CD4-positive, alpha-beta T cell treated with Interleukin-21 for 1 hour (primary cell): ENCODE measurements at places on chromosomes 1 and 21.

DNA sequence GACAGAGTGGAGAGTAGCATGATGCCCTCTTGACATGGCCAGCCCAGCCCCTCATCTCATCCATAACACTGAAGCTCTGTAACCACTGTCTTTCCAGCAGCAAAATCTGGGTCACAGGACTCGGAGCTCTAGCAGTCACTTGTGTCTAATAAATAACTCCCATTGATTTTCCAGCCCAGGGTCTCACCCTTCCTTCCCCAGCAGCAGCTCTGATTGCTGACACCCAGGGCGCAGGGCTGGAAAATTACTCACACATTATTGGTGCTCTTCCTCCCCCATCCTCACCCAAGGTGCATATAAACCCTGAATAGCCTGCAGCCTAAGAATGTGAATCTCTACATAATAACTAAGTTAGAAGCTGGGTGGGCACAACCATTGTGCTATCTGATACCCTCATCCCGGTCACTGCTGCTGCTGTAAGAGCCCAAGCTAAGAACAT is 21.1 kb upstream of the OR10J5 start:
- DNase-seq = no peak

DNA sequence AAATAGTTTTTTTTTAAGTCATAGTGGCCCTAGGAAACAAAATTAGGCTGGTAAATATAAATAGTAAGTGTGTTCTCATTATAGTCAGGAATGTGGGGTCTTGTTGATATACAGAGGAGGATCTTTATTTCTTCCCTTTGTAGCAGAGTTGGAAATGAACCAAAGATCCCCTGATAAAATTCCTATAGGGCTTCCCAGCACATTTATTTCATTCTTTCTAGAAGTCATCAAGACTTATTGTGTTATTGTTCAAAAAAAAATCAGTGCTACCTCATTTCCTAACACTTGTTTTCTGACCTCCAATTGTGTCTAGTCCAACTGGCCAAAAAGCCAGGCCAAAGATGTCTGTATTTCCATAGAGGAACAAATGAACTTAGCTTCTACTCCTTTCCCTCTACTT is 7.6 kb upstream of the PLEKHO1 start:
- no peak for DNase-seq

- no peak for DNase-seq
These were observed 27.2 kb upstream of the CLIC4 start for GRCh38 chr1:24717887-24718650.

DNA sequence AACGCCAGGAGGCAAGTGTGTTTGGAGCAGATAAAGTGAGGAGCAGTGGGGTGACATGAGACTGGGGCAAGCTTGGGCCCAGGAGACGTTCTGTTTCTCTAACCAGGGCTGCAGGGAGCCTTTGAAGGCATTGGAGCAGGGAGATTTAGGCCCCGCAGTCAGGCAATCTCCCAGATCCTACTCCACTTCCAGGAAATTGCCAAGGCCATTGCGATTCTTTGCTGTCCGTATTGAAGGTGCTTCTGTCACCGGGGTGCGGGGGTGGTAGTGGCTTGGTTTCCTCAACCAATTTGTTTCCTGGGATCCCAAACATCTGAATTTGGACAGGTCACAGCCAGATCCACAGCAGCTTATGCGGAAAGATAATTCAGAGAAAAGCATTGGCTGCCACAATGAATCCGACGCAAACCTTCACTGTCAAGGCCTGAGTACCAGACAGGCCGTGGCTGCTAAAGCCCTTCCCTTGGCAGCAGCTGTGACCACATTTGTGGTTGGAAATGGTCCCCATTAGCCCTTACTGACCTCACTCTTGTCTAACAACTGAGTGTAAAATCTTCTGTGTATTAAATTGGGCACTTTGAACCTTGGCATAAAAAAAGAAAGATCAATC is 385.6 kb downstream of the PTPRU start:
- no peak for DNase-seq

GRCh38 chr1:80535466-80535865 is 1265.3 kb upstream of the ADGRL2 start:
- no peak for DNase-seq

DNA sequence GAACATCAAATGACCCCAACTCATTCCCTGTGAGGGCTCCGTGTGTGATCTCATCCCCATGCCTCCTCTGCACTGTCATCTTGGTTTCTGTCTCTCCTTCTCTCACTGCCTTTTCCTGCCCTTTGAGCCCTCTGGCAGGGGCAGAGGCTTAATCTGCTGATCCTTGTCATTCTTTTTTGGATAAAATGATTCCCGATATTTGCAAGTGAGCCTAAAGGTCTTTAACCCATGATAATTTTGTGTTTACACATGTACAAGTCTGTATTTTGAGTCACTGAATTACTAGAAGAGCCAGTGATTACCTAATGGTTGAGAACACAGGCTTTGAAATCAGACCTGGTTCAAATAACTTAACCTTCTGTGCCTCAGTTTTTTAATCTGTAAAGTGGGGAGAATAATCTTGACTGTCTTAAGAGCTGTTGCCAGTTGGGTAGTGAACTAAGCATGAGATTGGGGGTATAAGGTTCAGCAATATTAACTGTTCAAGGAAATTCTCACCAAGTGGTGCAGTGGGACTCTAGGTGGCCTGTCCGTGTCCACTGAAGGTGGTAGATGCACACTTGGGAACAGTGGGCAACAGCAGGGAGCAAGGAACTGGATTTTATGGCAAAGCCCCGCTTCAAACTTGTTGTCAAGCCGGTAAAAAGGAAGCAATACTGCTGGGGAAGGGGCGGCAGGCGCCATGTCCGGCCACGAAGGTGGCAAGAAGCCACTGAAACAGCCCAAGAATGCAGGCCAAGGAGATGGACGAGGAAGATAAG is 1.6 kb downstream of the ECHDC2 start:
- DNase-seq = no peak

GRCh38 chr1:115539736-115540135 is 102.0 kb upstream of the VANGL1 start:
- no peak for DNase-seq

DNA sequence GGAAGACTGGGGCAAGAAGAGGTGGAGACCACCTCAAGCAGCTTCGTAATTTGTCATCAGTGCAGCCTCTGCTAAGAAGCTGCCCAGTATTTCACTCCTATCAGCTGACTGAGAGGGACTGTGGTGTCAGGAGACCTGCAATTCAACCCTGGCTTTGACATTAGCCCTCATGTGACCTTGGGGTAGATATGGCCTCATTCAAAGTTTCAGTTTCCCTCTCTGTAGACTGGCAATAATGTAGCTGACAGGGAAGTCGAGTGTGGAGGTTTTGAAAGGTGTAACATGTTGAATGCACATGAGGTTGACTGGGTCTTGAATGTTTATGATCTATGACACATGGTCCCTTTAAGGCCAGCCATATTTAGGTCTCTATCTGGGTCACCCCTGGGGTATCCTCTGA is 2.2 kb upstream of the SPRR4 start:
- DNase-seq = no peak

DNA sequence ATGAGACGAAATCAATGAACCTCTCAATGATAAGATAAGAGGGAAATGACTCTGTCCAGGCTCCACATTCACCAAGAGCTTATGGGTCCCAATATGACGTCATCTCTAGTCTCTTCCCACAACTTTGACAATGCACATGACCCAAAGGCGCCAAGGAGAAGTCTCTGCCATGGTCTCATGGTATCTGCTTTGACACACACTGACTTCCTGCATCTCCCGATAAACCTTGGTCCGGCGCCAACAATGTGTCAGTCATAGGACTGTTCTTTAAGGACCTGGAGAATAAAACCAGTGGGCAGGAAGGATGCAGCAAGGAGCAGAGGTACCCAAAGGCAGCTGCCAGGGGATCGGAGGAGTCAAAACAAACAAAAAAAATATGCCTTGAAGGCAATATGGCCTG is 46.9 kb upstream of the TMEM51 start:
- no peak for DNase-seq

DNA sequence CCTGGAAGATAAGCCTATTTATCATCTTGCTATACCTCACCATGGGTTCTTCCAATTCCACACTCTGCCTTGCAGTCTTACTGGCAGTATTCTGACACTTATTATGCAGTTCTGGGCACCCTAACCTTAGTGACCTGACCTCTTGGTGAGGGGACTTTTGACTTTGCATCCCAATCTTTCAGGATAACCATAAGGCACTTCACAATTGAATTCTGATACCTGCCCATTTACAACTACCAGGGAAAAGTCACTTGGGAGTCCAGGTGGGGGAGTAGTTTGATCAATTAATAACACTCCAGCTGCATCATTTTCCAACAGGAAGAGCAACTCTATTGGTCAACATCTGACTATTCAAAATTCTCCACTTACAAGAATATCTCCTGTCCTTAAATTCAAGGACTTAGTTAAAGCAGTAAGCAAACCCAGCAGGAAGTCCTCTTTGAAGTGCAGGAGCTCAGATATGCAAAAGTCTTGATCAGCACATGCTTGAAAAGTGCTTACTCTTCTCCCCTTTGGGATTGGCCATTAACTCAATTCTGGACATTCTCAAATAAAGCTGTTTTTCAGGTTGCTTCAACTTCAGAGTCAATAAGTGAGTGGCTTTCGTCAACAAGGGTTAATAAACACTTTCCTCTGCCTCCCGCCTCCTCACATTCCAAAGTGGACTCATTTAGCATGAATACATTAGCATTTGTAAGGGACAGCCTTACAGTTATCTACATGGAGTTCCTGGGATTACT is 177.4 kb upstream of the NRIP1 start:
- DNase-seq = no peak

DNA sequence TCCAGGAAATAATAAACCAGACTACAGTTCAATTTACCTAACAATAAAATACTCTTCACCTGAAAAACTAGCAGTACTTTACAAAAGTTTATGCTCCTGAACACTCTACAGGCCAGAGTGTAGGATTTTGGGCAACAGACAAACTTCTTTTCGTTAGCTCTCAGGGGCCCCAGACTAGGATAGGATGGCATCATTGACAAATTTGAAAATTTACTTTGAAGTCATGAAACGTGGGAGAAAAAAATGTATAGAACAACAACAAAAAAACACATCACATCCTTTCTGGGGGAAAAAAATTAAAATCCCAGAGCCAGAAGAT is 1.2 kb downstream of the PTP4A2 start:
- DNase-seq = no peak

- no peak for DNase-seq
These were observed 42.2 kb downstream of the SLC19A1 start for GRCh38 chr21:45499970-45500577.

DNA sequence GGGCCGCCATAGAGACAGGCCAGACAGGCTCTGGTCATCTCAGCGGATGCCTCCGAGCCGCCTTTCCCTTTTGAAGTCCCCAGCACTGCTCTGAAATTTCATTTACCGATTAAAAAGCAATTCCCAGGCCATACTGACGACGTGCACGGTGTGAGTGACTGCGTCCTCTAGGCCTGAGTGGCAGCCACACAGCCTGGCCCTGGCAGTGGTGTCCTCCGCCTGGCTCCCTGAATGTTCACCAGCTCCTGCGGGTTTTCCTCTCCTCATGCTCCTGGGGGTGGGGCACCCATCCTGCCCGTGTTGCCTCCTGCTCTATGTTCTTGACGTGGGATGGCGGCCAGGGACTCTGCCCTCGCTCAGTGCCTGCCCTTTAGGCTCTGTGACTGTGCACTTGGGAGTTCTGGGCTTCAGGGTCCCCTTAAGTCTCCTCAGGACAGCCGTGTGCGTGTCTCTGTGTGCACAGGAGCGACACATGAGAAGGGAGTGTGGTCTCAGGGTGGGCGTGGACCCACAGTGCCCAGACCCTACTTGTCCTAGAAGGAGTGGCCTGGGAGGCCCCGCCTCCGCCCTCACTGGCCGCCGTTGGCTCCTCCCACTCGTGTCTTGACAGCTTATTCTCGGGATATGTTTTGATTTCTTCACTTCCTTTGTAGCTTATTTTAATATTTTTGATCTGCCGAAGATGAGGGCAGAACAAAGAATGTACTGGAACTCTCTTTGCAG is 3.6 kb downstream of the SKI start:
- DNase-seq = peak; percentile 88

- no peak for DNase-seq
These were observed 80.9 kb downstream of the SSBP3 start for GRCh38 chr1:54325284-54325683.

DNA sequence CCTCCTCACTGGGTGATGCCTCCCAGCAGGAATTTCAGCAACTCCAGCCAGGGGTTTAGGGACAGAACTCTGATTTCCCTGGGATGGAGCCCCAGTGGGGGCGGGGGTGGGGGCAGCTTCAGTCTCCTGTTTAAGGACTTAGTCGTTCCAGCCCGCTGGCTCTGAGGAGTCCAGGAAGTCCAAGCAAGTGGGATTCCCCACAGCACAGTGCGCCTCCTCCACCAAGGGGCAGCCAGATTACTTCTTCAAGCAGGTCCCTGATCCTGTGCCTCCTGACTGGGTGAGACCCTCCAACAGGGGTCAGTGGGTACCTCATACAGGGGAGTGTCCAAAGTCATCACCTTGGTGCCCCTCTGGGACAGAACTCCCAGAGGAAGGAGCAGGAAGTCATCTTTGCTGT is 1438.4 kb upstream of the B3GALT2 start:
- DNase-seq = no peak

DNA sequence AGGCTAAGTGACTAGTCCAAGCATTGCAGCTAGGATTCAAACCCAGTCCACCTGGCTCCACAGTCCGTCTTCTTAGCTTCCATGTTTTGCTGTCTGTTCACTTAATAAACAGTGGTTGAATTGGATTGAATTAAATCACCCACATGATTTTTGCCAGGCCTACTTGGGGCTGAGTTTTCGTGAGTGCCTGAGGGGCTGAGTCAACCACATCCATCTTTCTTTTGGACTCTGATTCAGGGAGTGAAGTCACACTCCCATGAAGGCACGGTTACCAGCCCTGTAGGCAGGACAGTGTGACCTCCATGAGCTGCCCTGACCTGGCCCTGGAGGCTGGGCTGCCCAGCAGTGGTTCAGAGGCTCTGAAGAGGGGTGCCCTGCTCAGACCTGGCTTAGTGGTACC is 123.7 kb downstream of the ACTL8 start:
- DNase-seq = no peak

- DNase-seq = no peak
These were observed 25.0 kb upstream of the UAP1 start for GRCh38 chr1:162536511-162536910.

DNA sequence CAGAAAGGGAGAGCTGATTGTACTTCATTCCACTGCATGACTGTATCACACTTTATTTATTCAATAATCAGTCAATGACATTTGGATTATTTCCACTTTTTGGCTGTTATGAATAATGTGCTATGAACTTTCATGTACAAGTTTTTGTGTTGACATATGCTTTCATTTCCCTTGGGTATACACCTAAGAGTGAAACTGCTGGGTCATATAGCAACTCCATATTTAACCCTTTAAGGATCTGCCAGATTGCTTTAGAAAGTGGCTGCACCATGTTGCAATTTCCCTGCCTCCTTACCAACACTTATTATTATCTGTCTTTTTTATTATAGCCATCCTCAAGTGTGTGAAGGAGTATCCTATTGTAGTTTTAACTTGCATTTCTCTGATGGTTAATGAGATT is 108.8 kb upstream of the KCNK1 start:
- DNase-seq = no peak

- DNase-seq = no peak
These were observed 4.7 kb upstream of the ABCG1 start for GRCh38 chr21:42214081-42214750.
